CD4-positive, alpha-beta T cell (primary cell): ENCODE measurements at places on chromosomes 3 and 15. TPM values are rescaled to one million over a fixed set of nuclear protein-coding genes. Genes with fewer than 3 reads are reported as not detected.

- H3K27ac ChIP-seq = no peak overlapping the region
- H3K4me1 ChIP-seq = no peaks in the 10 kb centered on the region
- DNase-seq = no peak
- no peaks in the 10 kb centered on the region for H3K27me3 ChIP-seq
- H3K4me3 ChIP-seq = no peak overlapping the region
These were observed 1095.4 kb upstream of the CADM2 start for GRCh38 chr3:83863380-83863779.

GRCh38 chr3:45948311-45948781 is 5.1 kb downstream of the CXCR6 start:
- peaks cover 82% of the 10 kb centered on the region for H3K4me1 ChIP-seq
- peak overlapping the region; percentile 79 for H3K27ac ChIP-seq

DNA sequence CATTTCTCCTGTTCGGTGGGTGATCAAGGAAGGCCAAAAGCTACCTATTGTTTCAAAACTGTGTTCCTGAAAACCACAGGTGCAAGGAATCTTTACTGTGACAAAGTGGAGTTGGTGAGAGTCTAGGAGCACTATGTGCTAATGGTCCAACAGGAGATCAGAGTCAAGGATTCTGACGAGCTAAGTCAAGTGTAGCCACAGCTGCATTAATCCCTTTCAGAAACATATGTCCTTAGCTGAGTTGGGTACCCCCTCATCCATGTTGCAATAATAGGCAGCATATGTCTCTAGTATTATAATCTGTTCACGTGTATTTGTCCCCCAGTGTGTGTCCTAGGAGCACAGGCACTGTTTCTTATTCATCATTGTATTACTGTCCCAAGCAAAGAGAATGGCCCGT is 1.7 kb downstream of the VPS39 start:
- peaks cover 28% of the 10 kb centered on the region for H3K36me3 ChIP-seq
- no peak for DNase-seq
- H3K27ac ChIP-seq = no peak overlapping the region
- H3K27me3 ChIP-seq = no peaks in the 10 kb centered on the region
- peaks cover 31% of the 10 kb centered on the region for H3K4me1 ChIP-seq

GRCh38 chr3:157249606-157250005 is 89.7 kb upstream of the CCNL1 start:
- DNase-seq = no peak
- no peaks in the 10 kb centered on the region for H3K4me1 ChIP-seq
- no peak overlapping the region for H3K4me3 ChIP-seq

DNA sequence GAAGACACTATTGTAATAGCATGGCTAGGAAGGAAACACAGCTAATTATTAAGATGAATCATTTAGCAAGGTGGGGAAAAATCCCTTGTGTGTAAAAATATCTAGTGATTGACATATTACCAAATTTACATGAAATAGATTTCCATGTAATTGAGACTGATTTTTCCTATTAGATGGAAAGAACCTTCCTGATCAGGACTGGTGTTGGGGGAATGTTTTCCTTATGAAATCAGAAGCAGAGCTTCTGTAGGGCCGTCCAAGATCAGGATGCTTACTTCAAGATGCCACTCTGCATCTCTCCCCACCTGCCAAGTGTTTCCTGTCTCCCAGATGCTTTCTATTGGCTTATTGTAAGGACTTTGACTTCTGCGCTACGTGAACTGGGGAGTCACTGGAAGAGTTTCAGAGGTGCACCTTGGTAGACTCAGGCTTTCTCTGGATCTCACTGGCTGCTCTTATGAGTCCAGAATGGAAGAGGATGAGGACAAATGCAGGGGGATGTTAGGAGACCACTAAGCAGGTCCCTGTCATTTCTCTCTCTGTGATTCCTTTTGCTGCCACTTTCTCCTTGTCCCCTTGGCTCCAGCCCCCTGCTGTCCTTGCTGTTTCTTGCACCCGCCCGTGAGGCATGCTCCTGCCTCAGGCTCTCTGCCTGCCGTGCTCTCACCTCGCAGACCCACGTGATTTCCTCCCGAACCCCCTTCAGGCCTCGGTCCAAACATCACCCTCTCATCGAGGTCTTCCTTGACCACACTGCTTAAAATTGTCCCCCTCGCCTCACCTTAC is 30.1 kb downstream of the BTD start:
- H3K4me1 ChIP-seq = peaks cover 20% of the 10 kb centered on the region
- H3K27ac ChIP-seq = no peak overlapping the region
- no peak overlapping the region for H3K4me3 ChIP-seq

Gene GRAMD1C
- total RNA-seq = 0.55 TPM

GRCh38 chr3:196989721-196990262 is 21.2 kb upstream of the PIGZ start:
- no peak overlapping the region for H3K4me3 ChIP-seq
- no peak for DNase-seq
- H3K36me3 ChIP-seq = no peaks in the 10 kb centered on the region
- no peaks in the 10 kb centered on the region for H3K4me1 ChIP-seq
- H3K27ac ChIP-seq = no peak overlapping the region
- H3K27me3 ChIP-seq = no peaks in the 10 kb centered on the region

- no peaks in the 10 kb centered on the region for H3K27me3 ChIP-seq
- H3K4me1 ChIP-seq = peaks cover 24% of the 10 kb centered on the region
- H3K27ac ChIP-seq = no peak overlapping the region
- DNase-seq = no peak
- H3K4me3 ChIP-seq = no peak overlapping the region
These were observed 53.7 kb downstream of the NKIRAS1 start for GRCh38 chr3:23863060-23863459.

Gene GOLGA6L7
- not detected for total RNA-seq

DNA sequence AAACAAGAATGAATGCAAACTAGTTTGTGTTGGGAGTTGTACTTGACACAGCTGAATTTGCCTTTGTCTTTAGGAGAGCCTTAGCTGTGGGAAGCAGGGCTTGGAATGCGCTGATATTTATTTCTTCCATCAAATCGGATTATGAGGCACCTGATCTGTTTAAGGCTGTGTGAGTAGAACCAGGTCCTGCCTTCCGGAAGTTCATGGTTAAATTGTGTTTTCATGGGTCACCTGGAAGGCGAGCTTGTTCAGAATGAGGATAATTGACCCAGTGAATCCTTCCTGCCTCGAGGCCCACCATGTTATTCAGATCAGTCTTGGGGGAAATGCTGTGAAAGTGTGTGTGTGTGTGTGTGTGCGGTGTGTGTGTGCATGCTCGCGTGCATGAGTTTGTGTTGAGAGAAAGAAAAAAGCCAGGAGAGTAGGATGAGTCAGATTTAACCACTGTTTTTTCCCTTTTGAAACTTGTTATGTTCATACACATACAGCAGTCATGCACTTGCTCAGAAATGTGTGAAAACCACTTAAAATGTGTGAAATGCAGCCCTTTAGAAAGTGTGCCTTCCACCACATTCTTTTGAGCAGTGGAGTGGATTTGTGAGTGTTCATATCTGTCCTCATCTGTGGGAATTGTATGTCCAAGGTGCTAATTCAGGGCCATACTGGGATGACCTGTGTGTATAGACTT is 36.7 kb downstream of the SMAD3 start:
- H3K27ac ChIP-seq = peak overlapping the region; percentile 82
- peaks cover 98% of the 10 kb centered on the region for H3K4me1 ChIP-seq
- DNase-seq = peak; percentile 62
- peaks cover 8% of the 10 kb centered on the region for H3K36me3 ChIP-seq

Gene STRIT1
- not detected for total RNA-seq

Gene KNG1
- not detected for total RNA-seq

Gene KLF15
- total RNA-seq = 0.30 TPM

Gene PLIN1
- 0.22 TPM for total RNA-seq

GRCh38 chr3:102756706-102757105 is 321.9 kb downstream of the ZPLD1 start:
- no peak overlapping the region for H3K27ac ChIP-seq
- H3K36me3 ChIP-seq = no peaks in the 10 kb centered on the region

DNA sequence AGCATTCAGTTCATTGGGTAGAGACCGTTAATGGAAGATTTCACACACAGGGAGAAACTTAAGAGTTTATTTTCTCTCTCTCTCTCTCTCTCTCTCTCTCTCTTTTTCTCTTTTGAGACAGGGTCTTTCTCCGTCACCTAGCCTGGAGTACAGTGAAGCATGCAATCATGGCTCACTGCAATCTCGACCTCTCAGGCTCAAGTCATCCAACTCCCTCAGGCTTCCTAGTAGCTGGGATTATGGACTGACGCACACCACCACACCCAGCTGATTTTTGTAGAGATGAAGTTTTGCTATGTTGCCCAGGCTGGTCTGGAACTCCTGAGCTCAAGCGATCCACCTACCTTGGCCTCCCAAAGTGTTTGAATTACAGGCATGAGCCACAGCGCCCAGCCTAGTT is 1.6 kb downstream of the WDR72 start:
- H3K4me3 ChIP-seq = no peak overlapping the region
- H3K27ac ChIP-seq = no peak overlapping the region
- H3K36me3 ChIP-seq = no peaks in the 10 kb centered on the region
- no peak for DNase-seq
- peaks cover 24% of the 10 kb centered on the region for H3K27me3 ChIP-seq

Gene FGD5
- not detected for total RNA-seq

GRCh38 chr15:90151989-90152645 is 49.0 kb upstream of the SEMA4B start:
- H3K4me1 ChIP-seq = no peaks in the 10 kb centered on the region
- H3K36me3 ChIP-seq = no peaks in the 10 kb centered on the region
- H3K4me3 ChIP-seq = no peak overlapping the region
- DNase-seq = no peak
- H3K27me3 ChIP-seq = no peaks in the 10 kb centered on the region

GRCh38 chr3:64073158-64073761 is 50.0 kb upstream of the PSMD6 start:
- no peak overlapping the region for H3K27ac ChIP-seq
- DNase-seq = no peak
- H3K27me3 ChIP-seq = peaks cover 5% of the 10 kb centered on the region
- no peak overlapping the region for H3K4me3 ChIP-seq
- no peaks in the 10 kb centered on the region for H3K4me1 ChIP-seq
- H3K36me3 ChIP-seq = no peaks in the 10 kb centered on the region

Gene GOLGA8N
- 4.4 TPM for total RNA-seq

DNA sequence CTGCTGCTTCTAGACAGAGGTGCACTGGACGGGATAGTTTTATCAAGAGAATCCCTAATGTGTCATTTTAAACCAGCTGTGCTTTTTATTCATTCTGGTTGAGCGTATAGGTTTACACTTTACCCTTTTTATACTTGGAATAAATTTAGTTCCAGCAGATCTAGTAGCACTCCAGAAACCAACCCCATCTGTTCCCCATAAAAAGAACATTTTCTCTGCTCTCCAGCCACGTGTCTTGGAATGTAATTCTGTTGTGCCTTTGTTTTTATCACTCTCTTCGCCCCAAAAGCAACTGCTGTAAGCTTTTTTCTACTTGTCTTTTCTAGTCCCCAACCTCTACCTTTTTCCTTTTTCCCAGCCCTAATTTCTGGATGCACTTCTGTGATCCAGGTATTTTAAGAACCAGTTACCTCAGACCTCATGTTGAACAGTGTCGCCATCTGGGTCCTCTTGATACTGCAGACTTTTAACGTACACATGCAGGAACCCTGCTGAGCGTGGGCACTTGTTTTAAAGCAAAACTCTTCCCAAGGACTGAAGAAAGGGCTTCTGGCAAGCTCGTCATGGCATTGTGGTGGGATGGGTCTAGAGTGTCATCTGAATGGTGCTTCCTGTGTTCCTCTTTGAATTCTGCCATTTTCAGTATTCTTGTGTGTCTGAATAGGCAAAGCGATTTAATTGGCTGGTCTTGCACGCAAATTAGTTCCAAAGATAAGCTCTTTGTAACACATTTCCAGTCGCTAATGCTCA is 5.7 kb upstream of the EXOG start:
- H3K27ac ChIP-seq = no peak overlapping the region
- no peaks in the 10 kb centered on the region for H3K27me3 ChIP-seq
- no peak for DNase-seq
- no peaks in the 10 kb centered on the region for H3K36me3 ChIP-seq

DNA sequence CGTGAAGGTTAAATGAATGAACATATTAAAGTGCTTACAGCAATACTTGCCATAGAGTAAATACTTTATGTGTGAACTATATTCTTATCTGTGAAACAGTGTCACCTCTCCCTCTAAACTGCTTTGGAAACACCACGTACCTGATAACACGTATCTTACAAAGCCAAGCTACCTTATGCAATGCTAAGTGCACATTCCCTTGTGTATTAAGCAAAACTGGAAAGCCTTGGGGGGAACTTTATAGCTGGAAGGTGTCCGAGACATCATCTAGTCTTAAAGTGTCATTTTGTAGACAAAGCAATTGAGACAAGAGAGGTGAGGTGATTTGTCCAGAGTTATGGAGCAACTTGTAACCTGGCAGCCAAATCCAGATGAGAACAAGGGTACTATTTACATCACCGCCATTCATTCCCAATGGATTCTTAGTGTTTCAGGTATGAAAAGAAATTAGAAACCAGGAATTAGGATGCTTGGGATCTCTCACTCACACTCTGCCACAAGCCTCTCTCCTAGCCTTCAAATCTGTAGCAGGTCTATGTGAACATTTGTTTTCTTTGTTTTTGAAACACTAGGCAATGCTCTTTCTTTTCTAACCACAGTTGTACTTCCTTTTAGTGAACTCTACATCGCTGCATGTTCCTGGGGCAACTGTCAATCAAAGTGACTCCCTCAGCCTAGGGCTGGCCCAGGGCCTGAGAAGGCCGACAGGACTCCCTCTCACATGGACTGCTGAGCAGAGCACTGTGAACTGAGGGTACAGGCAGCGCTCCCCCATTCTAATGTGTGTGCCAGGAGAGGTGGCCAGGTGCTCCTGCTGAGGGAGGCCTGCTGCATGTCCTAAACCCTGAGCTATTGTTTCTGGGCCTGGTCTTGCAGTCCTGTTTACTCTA is 13.9 kb upstream of the MGLL start:
- H3K36me3 ChIP-seq = no peaks in the 10 kb centered on the region
- no peak overlapping the region for H3K27ac ChIP-seq
- H3K4me1 ChIP-seq = no peaks in the 10 kb centered on the region
- DNase-seq = no peak

DNA sequence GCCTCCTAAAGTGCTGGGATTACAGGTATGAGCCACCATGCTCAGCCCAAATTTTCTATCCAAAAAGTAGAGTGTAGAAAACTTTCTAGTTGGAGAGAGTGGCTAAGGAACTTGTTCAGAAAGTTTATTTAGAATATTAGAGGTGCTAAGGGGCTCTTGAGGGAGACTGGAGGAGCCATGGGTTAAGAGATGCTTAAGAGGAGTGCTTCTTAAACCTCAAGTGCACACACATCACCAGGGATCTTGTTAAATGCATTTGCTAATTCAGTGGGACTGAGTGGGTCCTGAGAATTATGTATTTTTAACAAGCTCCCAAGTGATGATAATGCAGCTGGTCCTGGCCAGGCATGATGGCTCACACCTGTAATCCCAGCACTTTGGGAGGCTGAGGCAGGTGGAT is 29.7 kb upstream of the SLMAP start:
- H3K4me1 ChIP-seq = no peaks in the 10 kb centered on the region
- DNase-seq = no peak
- no peak overlapping the region for H3K27ac ChIP-seq
- H3K4me3 ChIP-seq = no peak overlapping the region
- H3K27me3 ChIP-seq = no peaks in the 10 kb centered on the region

- no peaks in the 10 kb centered on the region for H3K4me1 ChIP-seq
- H3K36me3 ChIP-seq = peaks cover 43% of the 10 kb centered on the region
- DNase-seq = no peak
These were observed 70.0 kb downstream of the DHX30 start for GRCh38 chr3:47872916-47873315.

- H3K4me3 ChIP-seq = peak overlapping the region; percentile 33
- no peaks in the 10 kb centered on the region for H3K27me3 ChIP-seq
- H3K36me3 ChIP-seq = no peaks in the 10 kb centered on the region
- peaks cover 29% of the 10 kb centered on the region for H3K4me1 ChIP-seq
These were observed 21.1 kb upstream of the ST6GAL1 start for GRCh38 chr3:186909078-186909853.

- peaks cover 18% of the 10 kb centered on the region for H3K4me1 ChIP-seq
- no peak overlapping the region for H3K4me3 ChIP-seq
- DNase-seq = no peak
- peaks cover 14% of the 10 kb centered on the region for H3K36me3 ChIP-seq
These were observed 12.1 kb downstream of the HEG1 start for GRCh38 chr3:125043599-125044151.
